ENCODE measurements at places on chromosomes 7 and 10.
A peak's percentile ranks its signal among the peaks of the same experiment; 100 is the strongest.

- DNase-seq, result peak; percentile 81
Observed at GRCh38 chr10:58157076-58157766, 110.5 kb downstream of the IPMK start.

DNA sequence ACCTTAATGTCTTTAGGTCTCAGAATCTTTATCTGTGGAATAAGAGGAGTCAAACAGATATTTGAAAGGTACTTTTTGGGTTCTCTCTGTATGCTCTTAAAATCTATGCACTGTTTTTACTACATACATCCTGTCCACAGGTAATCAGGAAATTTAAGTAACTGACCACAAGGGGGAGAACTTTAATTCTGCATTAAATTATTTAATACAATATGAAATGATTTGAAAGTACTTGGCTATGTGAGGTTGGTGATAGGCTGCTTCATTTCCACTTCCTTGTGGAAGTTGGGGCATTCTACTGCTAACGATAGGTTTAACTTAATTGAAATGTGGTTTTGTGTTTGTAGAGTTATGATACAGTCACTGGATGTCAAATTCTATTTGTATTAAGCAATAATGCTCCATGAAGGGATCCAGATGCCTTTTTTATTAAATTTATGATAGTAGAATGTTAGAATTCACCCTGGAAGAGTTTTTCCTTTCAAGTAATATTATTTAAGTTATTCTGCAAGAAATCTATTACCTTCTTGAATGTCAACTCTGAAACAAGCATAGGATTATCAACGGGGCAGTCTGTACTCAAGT, 6.0 kb downstream of the TEX47 start:
- DNase-seq, result peak; percentile 2

DNA sequence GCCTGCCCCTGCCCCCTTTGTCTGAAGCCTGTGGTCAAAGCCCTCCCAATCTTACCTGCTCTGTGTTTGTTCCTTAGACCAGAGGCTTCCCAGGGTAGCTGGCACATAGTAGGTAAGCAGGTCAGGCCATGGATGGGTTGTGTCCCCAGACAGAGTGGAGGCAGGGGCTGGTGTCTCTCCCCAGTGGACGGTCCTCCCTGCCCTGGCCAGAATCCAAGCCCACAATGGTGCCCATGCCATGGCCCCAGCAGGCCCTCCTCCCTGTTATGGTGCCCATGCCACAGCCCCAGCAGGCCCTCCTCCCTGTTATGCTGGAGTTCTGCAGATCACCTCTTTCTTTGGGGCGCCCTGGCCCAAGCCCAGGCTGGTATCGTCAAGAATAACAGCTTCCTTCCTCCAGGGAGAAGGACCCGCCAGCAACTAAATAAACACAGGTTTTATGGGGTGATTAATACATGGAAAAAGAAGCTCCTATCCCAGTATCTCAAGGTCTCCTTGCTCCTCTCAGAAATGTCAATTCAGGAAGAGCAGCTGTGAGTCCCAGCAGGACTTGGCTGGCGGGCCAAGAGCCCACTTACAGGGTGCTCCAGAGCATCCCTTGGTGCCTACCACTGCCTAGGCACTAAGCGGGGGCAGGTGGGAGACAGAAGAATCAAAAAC, 82.0 kb downstream of the NEURL1 start:
- no peak for DNase-seq

DNA sequence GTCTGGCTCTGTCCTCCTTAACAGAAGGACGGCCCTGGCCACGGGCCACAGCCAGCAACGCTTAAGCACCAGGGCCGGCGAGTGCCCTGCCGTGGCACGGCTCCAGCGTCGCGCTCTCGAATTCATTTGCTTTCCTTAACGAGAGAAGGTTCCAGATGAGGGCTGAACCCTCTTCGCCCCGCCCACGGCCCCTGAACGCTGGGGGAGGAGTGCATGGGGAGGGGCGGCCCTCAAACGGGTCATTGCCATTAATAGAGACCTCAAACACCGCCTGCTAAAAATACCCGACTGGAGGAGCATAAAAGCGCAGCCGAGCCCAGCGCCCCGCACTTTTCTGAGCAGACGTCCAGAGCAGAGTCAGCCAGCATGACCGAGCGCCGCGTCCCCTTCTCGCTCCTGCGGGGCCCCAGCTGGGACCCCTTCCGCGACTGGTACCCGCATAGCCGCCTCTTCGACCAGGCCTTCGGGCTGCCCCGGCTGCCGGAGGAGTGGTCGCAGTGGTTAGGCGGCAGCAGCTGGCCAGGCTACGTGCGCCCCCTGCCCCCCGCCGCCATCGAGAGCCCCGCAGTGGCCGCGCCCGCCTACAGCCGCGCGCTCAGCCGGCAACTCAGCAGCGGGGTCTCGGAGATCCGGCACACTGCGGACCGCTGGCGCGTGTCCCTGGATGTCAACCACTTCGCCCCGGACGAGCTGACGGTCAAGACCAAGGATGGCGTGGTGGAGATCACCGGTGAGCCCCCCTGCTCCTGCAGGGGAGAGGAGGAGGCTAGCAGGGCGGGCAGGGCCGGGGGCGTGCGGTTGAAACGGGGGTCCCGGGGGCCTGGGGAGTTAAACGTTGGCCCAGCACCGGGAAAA, at the start of gene HSPB1:
HSPB1 (plus strand) TSS at position 327 of the 855 bp plus-strand sequence; CDS start at position 367, 40 bp downstream.
- peak; percentile 50 for DNase-seq

DNA sequence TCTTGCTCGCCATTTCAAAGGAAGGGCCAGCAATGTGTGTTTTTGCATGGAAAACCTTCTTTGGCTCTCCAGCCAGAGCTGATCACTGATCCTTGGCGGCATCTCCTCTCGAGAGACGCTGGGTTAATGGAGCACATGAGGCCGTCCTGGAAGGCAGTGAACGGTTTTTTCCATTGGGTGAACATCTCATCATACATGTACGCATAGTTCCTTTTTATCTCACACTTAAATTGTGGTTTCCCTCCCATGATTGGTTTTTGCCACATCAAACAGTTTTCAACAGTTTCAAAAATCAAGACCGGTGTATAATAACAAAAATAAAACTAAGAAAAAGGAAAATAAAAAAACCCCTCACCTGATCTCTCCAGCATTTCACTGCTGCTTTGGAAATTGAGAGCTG, 276.4 kb downstream of the TCF7L2 start:
- DNase-seq, result no peak

GRCh38 chr10:43122096-43122495, 16.1 kb upstream of the CSGALNACT2 start:
- DNase-seq, result no peak

DNA sequence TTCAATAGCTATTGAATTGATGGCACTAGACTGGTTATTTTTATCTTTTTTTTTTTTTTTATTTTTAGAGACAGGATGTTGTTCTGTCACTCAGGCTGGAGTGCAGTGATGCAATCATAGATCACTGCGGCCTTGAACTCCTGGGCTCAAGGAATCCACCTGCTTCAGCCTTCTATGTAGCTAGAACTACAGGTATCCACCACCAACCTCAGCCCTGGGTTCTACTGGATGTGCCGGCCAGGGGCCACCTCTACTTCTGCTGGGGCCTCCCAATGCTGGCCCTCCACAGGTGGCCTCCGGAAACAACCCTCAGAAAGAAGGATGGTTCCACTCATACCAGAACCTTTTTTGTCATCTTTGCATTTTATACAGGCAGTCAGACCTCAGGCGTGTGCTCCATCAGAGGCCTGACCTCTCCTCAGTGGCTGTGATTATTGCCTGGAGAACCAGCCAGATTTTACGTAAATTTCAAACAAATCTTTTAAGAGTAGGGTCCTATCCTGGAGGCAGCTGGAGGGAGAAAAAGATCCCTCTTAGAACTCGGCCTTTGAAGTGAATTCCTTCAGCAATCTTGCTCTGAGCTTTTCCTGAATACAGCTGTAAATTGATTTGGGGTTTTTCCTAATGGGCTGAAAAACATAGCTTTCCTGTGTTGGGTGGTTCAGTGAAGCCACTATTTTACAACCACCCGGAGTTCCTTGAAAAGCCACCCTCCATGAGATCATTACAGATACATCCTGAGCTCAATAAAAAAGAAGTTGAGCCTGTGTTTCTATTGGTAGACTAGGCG, 110.0 kb downstream of the SPAG6 start:
- no peak for DNase-seq

DNA sequence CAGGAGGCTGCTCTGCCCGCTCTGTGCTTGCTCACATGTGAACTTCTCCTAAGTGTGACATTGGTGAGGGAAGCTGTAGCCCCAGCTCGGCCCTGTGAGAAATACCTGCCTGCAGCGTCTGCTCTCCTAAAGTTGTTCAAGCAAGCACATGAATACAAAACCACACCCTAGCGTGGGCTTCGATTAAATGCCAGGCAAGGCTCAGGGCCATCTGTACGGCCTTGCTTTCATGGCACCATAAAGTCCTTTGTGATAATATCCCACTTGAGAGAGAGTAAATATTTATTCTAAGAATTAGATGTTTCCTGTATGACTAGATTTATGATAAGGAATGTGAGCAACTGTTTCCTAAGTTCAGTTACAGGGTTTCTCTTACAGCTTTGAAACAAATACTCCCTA, 262.8 kb upstream of the KLF14 start:
- peak; percentile 71 for DNase-seq

GRCh38 chr10:28241741-28242399, 61.0 kb downstream of the MPP7 start:
- peak; percentile 53 for DNase-seq

DNA sequence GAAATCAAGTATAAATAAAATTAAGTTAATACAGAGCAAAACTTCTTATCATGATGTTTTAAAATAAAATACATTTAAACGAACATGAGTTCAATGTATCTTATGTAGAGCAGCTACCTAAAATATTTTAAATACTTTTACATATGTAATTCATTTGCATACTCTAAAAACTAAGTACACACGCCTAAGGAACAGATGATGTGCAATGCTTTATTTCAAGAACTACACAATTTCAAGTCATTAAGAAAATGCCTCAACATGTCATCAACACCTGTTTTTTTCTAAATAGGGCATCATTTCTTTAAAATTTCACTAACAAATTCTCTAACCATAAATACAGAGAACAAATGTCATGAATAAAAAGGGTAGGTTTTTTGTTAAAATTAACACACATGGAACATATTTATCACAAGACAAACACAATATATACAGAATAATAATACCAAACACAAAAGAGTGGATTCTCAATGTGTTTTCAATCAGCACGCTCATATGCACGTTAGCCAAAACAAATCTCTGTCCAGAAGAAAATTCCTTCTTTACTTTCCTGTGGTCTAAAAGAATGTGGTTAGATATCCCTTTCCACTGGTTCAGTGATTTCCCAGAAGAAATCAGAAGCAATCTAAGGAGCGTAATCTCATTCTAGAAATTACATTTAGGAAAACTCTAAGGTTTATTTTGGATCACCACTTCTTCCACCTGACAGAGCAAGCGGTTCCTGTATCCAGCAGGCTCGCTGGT, 73.0 kb upstream of the PFKP start:
- no peak for DNase-seq

- DNase-seq, result no peak
Observed at GRCh38 chr7:139745678-139746143, 32.1 kb downstream of the HIPK2 start.

DNA sequence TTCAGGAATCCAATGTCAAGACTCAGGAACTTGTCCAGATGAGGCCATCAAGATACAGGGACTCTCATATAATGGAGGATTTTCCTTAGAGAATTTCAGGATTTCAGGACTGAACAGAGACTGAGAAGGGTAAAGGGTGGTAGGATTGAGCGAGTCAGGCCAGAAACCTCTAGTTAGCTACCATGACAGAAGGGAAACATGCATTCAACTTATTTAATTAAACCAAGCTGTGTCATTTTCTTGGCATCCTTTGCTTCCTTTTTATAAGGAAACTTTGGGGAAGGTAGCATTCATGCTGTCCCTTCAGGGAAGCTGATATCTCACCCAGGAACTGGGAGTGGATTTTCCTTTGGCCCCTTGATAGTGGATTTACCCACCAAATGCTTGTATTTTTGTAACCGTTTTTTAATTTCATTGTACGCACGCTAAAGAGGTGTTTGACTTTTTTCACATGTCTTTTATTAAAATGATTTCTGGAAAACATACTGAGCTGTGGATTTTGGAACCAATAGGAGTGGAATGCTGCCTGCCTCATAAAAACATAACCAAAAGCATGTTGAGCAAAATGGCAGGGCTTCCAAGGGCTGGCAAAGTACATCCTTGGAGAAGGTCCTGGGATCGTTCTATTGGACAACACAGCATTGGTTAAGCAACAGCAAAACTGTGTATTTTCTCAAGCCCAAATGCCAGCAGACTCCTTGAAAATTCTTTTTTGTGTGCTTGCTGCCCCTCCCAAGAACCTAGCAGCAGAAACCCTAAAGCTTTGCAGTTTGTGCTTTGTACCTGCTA, 104.5 kb downstream of the CXCL12 start:
- no peak for DNase-seq

GRCh38 chr7:127782654-127783559, 130.9 kb downstream of the SND1 start:
- DNase-seq, result no peak

DNA sequence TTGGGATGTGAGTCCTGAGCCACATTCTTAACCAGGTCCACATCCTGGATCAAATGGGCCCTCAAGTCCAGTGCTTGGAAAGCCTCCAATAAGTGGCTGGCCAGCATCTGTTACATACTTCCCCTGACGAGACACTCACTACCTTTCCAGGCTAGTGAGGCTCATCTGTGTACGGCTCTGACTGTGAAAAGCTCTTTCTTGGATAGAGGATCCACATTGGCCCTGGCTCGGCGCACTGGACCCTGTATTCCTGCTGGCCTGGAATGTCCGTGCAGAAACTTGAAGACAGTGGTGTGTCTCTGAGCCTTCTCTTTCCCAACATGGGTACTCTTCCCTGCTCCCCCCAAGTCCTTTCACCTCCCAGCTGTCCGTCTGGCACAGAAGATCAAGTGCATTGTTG, 35.5 kb downstream of the MYL10 start:
- no peak for DNase-seq

All from Calu3 (cell line).